ENCODE measurements at places on chromosomes 11 and 22.

GRCh38 chr11:120067438-120068113 is 70.3 kb downstream of the TRIM29 start:
- DNase-seq = no peak

DNA sequence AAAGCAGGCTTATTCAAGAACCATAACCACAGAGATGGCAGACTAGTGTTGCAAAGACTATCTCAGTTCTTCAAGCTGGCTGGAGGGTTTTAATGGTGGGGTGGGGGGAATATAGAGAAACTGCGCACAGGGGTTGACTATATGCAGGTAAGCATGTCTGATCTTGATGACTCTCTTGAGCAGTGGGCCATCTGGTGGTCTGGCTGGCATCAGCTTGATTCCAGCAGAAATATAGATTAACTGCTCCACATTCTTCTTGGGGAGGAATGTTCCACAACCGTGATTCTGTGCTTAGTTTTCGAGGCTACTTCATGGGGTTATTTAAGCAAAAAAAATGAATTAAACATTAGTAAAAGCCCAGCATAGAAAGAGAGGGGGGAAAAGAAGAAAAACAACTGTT is 158.8 kb upstream of the PGR start:
- DNase-seq = no peak

DNA sequence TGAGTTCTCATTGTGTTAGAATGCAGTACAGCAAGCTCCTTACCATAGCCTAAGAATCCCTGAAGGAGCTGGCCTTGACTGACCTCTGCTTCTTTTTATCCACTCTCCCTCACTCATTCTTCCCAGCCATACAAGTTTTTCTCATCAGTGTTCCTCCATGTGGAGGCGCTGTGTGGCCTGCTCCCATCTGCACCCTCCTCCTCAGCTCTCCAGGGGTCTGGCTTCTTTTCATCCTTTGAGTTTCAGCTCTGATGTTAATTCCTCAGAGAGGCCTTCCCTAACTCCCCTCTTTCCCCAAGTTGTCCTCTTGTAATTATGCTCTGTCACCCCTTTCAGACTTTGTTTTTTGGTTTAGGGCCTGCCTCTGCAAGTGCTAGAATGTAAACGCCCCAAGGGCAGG is 144.8 kb downstream of the WNT7B start:
- DNase-seq = no peak

GRCh38 chr22:42353883-42354727 is 78.1 kb downstream of the NFAM1 start:
- no peak for DNase-seq

- no peak for DNase-seq
These were observed 858.4 kb downstream of the NTM start for GRCh38 chr11:132228746-132229325.

DNA sequence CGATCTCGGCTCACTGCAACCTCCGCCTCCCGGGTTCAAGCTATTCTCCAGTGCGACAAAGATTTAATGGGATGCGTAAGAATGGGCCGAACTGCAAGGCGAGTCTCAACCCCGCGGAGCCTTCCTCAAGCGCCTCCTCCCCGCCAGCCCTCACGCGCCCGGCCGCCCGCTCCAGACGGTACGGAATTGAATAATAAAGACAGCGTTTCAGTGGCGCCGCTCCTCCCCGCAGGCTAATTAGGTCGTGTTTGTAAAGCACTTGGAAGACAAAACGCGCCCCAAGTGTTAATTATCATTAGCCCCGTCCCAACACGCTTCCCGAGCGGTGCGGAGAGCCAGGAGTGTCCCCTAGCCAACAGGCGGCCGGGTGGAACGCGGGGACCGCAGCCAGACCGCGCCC is 192.0 kb downstream of the BUD13 start:
- DNase-seq = no peak

DNA sequence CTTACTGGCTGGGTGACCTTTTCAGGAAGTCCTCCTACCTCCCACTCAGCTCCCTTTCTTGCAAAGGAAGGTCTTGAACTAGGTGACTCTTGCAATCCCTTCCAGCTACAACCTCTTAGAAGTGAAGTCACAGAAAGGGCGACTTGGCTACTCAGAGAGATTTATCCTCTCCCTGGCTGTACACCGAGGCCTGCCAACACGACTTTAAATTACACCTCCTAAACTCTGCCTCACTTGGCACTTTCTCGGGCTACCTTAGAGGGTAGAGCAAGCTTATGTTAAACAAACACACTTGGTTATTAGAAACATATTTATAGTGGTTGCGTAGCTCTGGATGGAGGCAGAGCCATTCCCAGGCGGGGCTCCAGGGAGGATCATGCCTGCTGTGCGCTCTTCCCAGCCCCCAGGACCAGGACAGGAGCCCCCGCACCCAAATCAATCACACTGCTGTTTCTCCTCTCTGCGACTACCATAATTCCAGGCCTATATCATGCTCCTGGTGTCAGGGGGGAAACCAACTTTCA is 358.4 kb downstream of the BUD13 start:
- DNase-seq = no peak

DNA sequence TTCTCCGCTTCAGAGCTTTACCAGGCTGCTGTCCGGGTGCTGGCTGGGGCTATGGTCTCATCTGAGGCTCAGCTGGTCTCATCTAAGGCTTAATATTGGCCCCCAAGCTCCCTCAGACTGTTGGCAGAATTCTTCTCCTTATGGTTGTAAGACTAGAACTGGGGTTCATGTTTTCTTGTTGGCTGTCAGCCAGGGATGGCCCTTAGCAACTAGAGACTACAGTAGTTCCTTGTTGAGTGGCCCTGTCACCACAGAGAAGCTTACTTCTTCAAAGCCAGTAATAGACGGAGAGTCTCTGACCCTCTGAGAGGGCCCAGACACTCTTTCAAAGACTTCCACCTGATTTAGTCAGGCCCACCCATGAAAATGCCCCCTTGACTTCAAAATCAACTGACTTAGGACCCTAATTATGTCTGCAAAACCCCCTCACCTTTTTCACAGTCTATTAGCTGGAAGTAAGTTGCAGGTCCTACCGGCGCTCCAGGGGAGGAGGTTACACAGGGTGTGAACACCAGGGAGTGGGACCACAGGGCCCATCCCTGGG is 24.2 kb upstream of the TREH start:
- DNase-seq = no peak

- no peak for DNase-seq
These were observed 3.2 kb downstream of the P2RX3 start for GRCh38 chr11:57341250-57341808.

DNA sequence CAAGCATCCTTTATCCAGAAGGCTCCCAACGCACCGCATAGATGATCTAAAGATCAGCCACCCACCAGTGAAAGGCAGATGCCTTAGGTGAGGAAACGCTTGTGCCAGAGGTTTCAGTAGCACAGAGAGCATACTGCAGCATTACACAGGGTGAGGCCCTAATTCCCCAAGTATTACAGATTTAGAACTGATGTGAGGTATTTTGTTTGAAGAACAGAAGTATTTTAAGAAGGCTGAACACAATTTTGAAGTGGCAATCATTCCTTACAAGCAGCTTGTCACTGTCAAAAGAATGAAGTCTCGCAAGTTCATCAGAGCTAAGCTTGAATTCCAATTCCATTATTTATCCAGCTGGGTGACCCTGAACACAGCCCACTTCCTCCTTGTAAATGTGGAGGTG is 70.0 kb upstream of the FAT3 start:
- DNase-seq = no peak

GRCh38 chr22:49963647-49964026 is 3.1 kb downstream of the PIM3 start:
- DNase-seq = no peak

DNA sequence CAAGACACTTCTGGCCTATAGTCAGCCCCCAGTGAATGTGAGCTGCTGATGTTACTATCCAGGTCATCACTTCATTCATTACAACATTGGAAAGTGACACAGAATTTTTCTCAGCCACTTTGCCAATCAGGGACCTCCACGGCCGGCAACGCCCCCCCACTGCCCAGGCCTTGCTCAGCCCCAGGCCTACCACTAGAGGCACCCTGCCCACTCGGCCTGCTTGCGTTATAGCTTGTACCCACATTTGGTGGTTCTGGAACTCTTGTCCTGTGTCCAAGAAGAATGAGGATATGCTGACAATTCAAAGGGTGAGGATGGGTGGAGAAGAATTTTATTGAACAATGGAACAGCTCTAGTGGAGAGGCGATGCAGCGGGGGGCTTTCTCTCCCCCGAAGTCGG is 96.2 kb downstream of the TSPAN18 start:
- no peak for DNase-seq

GRCh38 chr11:122036493-122036892 is 79.5 kb downstream of the BLID start:
- DNase-seq = no peak

GRCh38 chr11:58965246-58965985 is 26.1 kb downstream of the GLYATL1 start:
- DNase-seq = no peak

- DNase-seq = no peak
These were observed 90.9 kb downstream of the NAV2 start for GRCh38 chr11:19803506-19803998.

DNA sequence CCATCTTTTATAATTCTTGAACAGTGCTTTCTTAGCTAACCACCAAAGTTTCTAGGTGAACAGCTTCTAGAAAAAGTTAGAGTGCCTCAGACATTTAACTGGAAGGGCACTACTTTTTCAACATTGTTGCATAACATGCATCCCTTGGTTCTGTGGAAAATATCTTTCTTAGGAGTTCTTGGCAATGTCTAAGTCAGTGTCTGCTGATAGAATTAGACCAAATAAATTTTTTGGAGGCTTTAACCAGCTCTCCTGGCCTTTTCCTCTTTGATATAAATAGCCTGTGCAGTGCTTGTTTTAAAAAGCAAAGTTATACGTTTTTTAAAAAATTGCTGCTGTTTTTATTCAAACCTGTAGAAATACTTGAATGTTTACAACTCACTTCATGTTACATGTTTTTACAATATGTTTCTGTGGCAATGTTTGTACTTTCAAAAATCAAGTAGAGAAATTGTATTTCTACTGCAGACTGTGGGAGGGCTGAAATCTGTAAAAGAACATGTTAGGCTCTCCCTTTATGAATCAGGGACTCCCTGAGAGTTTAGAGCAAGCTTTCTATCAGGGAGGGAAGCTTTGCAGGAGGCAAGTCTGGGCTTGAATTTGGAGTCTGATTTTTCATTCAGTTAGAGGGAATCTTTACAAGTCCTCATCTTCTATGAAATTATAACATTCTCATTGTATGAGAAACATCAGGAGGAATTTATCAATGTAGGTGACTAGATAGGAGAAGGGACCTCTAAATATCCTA is 16.3 kb upstream of the PANX1 start:
- no peak for DNase-seq

DNA sequence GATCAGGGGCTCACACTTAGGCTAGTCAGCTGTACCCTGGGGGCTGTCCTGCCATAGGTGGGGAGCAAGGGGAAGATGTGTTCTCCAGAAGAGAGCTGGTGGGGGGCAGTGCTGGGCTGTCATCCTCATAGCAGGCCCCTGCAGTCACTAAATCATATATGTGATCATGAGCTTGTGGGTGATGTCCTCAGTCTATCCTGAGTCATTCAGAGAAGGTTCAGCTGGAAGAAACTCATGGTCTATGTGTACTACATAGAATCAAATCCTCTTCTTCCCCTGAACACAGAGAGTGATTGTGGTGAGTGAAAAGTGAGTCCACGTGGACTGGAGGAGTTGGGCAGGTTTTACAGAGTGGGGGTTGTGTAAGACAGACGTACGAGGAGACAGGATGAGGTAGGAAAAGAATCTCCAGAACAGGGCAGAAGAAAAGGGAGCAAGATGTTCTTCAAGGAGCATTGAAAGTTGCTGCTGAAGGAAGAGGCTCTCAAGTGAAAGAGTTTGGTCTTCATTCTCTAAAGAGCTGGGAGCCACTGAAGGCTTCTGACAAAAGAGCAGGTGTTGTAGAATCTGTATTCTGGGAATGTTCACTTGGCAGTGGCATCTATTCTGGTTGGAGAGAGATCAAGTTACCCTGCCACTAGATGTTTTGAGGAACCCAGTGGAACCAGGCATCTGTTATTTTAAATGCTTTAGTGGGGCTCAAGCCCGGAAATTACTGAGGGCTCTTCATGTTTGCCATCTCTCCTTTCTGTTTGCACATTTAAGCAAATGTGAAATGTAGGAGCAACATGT is 68.9 kb downstream of the C22orf31 start:
- DNase-seq = no peak

DNA sequence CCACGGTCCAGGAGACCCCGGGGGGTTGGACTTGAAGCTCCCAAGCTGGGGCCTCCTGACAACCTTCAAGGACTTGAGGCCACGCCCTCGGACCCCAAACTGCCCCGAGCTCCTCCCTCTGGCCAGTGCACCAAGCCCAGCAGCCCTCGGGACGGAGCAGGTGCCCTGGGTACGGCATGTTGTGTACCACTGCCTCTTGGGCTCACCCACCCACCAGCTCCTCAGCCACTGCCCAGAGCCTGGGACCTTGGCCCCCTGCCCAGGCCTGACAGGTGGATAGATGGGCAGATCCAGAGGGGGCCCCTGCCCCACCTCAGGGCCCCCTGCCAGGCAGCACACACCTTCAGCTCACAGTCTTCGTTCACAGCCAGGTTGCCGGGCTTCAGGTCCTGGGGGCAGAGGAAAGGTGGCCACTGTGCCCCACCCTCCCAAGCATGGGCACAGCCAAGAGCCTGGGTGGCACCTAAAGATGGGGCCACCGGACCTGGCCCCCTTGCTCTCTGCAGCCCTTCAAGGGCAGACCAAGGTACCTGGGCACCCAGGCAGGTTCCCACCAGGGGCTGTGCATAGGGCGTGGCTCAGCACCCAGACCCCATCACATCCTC is 5.1 kb downstream of the MAPK12 start:
- no peak for DNase-seq

DNA sequence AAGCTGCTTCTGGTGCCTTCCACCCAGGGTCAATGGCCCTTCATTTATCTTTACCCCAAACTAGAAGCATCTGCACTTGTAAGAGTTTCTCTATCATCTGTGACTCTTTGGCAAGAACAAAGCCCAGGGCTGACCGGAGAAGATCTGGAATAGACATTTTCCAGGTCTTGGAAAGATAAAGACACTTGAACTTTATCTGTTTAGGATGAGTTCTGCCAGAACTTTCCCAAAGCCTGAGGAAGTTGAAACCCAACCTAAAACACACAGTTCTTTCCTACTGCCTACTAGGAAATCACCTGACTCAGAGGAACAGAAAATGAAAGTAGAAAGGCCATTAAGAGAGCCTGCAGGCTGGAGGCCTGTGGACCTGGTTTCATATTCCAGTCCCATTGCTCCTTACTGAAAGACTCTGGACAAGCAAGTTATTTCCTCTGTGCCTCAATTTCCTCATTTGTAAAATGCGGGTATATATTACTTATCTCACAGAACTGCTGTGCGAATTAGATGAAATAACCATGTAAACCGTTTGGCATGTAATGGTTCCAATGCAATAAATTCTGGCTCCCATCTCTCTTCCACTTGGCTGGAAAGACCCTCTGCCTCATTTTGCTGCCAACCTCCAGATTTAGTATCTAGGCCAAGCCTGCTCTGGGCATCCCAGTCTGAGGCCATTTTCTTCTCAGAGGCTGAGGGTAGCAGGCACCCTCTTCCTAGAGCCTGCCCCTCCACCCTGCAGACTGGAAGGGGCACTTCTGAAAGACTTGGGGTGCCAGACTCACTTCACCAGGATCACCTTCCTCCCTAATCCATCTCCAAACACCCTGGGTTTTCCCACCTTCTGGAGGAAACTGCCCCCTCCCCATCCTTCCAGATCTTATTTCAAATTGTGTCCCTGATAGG is 1.2 kb downstream of the UBE2L6 start:
- DNase-seq = no peak

All from ovary (tissue), 10 donors.